Mesothelial cell of epicardium (in vitro differentiated cells): ENCODE measurements at places on chromosomes 7 and 10. TPM values are rescaled to one million over a fixed set of nuclear protein-coding genes. Genes with fewer than 3 reads are reported as not detected.
A peak's percentile ranks its signal among the peaks of the same experiment; 100 is the strongest.

The ZNF33B gene
- total RNA-seq: 34.7 to 42.0 TPM (median 35.1 TPM) in 3 replicates

GRCh38 chr10:43407148-43407575 lies 1.8 kb downstream of the HNRNPF start:
- DNase-seq: peak; percentile 48
- peak overlapping the region; percentile 99 for H3K27ac ChIP-seq
- peaks cover 4% of the 10 kb centered on the region for H3K36me3 ChIP-seq
- peak overlapping the region; percentile 88 for H3K4me3 ChIP-seq
- no peaks in the 10 kb centered on the region for H3K27me3 ChIP-seq
- H3K4me1 ChIP-seq: peaks cover 30% of the 10 kb centered on the region

DNA sequence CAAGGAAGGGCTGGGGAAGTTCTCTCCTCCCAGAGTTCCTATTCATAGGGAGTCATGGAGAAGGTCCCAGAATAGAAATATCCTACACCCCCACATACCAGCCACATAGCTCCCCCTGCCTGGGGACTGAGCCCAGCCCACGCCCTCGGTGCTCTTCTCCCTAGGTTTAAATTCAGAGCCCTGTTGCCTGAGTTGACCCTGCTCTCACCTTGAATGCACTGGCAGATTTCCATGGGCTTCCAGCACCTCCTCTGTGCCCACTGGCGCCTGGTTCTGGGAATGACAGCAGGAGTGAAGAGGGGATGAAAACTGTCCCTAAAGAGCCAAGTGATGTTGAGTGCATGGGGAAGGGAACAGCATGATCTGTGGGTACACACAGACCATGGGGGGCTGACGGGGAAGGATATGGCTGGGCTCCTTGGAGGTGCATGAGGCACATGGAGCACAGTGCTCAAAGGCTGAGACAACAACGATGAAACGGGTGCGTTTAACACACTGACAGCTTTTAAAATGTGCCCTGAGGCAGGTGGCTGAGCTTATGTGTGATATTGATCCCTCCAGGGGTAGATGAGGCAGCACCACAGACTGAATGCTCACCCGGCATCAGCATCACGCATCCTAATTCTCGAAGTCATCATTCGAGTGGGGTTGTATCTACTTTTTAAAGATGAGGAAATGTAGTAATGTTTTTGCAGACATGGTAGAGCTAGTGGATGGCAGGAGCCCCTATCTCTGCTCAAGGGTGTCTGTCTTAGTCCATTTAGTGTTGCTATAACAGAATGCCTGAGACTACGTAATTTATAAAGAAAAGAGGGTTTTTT lies 53.7 kb upstream of the IGFBP3 start:
- H3K27ac ChIP-seq: no peak overlapping the region
- H3K4me1 ChIP-seq: peaks cover 25% of the 10 kb centered on the region
- H3K27me3 ChIP-seq: no peaks in the 10 kb centered on the region
- no peak for DNase-seq

DNA sequence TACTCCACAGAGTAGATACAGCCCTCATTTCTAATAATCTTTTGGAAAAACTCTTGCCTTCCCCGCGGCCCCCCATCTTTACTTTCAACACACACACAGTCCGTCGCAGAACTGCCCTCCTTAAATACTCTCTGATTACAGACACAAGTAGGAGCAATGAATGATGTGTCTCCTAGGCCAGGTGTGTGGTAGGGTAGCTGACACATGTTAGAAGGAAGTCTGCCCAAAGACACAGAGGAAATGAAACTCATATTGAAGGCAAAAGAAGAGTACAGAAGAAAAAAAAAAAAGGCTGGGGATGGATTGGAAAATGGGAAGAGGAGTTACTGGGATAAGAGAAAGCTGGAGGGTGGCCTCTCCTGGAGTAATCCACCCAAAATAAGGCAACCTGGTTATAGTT lies 14.6 kb downstream of the OPALIN start:
- peaks cover 4% of the 10 kb centered on the region for H3K27me3 ChIP-seq
- no peak overlapping the region for H3K27ac ChIP-seq
- peaks cover 7% of the 10 kb centered on the region for H3K4me1 ChIP-seq
- no peak for DNase-seq
- no peaks in the 10 kb centered on the region for H3K36me3 ChIP-seq
- H3K4me3 ChIP-seq: no peak overlapping the region

DNA sequence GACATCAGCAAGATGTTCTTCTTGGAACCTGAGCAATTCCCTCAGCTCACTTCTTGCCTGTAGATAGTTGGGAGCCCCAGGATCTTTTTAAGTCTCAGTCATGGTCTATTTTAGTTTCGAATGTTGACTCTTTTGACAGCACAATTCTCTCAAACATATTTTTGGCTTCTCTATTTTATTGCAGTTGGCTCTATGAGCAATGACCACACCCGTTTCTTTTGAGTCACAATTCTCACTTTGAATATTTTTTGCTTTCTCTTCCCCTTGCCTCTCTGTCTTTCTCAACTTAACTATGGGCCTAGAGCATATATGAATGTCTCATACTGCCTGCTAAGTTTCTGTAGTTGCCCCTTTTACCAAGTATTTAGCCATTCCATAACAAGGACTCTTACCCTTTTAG lies 222.8 kb downstream of the PTN start:
- H3K36me3 ChIP-seq: peaks cover 5% of the 10 kb centered on the region
- H3K27ac ChIP-seq: no peak overlapping the region
- peaks cover 11% of the 10 kb centered on the region for H3K4me1 ChIP-seq

GRCh38 chr7:32063614-32064013 lies 6.6 kb downstream of the PDE1C start:
- peaks cover 78% of the 10 kb centered on the region for H3K27me3 ChIP-seq
- no peak for DNase-seq
- no peaks in the 10 kb centered on the region for H3K36me3 ChIP-seq
